ENCODE measurements at places on chromosomes 5 and 9. TPM values are rescaled to one million over a fixed set of nuclear protein-coding genes. Genes with fewer than 3 reads are reported as not detected.

PCDHGB4 gene
- total RNA-seq, result not detected

GABBR2 gene
- 0.47 TPM for total RNA-seq

FGD3 gene
- 0.76 TPM for total RNA-seq

CSF1R gene
- total RNA-seq, result 0.20 TPM

LMX1B gene
- total RNA-seq, result not detected

DRD1 gene
- total RNA-seq, result not detected

ROPN1L gene
- 0.31 TPM for total RNA-seq

PCDHA3 gene
- total RNA-seq, result not detected

ANKRD18A gene
- 1.9 TPM for total RNA-seq

GABRA1 gene
- total RNA-seq, result not detected

PCDHGB7 gene
- total RNA-seq, result 0.04 TPM

LCN1 gene
- not detected for total RNA-seq

DNA sequence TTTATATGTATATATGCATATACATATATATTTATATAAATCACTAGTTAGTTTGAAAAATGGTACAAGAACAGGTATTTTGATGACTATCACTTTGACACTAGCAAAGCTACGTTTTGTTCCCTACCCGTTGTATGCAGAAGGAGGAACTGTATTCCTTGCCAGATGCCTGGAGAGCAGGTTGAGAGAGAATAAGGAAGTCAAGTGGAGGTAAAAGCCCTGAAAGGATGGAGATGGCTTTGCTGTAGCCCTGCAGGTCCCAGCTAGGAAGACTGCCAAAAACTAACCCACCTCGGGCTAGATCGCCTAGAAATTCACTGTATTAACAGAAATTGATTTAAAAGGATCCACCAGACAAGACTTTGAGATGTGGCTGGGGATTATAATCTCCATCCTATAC, 229.3 kb downstream of the RFX3 start:
- no peak overlapping the region for H3K4me3 ChIP-seq
- no peak for DNase-seq
- no peaks in the 10 kb centered on the region for H3K36me3 ChIP-seq
- H3K27ac ChIP-seq, result no peak overlapping the region
- no peaks in the 10 kb centered on the region for H3K27me3 ChIP-seq

DNA sequence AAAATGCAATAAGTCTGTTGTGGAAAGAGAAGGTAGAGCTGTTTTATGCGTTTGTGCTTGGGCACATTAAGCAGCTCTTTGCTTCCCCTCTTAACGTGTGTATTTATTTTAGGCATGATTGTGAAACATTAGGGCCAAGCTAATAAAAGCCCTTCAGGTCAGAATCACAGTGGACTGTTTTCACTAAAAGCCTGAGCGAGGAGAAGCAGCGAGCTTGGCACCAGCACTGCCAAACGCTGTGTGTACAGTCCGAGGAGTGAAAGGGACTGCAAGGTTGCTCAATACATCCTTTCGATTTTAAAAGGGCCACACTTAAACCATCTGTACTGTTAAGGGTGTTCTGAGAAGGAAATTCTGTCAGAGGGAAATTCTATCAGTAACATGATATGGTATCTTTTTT, 107.2 kb upstream of the CKMT2 start:
- H3K27ac ChIP-seq, result no peak overlapping the region
- H3K4me3 ChIP-seq, result no peak overlapping the region
- H3K4me1 ChIP-seq, result no peaks in the 10 kb centered on the region

DNA sequence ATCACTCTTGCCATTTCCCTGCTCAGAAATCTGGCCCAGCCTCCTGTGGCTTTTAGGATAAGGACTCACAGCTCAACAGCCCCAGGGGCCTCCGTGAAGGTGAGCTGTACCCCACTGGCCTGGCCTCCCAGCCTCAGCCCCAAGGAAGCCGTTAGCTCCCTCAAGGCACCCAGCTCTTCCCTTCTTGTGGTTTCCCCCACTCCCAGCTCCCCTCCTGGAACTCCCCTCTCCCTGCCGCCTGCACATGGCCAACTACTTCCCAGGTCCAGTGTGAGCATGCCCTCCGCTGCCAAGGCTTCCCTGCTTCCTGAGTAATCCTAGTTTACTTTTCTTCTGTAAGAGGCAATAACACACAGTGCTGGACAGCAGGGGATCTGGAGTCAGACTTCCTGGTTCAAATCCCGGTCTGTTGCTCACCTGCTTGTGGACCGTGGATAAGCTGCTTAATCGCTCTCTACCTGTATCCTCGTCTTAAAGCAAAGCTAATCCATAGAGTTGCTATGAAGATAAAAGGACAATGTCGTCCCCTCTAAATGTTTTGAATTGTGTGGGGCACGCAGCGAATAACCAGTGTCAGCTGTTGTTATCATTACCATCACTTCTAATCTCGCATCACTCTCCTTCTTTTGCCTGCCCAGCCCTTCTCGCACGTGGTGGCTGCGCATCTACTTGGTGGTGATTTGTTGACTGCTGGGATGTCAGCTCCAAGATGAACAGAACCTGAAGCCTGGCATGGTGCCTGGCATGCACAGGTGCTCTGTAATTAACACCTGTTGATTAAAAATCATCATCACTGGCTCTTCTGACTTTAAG, 86.6 kb downstream of the C5orf15 start:
- H3K4me1 ChIP-seq, result peaks cover 5% of the 10 kb centered on the region
- no peak for DNase-seq
- peaks cover 19% of the 10 kb centered on the region for H3K27me3 ChIP-seq

DNA sequence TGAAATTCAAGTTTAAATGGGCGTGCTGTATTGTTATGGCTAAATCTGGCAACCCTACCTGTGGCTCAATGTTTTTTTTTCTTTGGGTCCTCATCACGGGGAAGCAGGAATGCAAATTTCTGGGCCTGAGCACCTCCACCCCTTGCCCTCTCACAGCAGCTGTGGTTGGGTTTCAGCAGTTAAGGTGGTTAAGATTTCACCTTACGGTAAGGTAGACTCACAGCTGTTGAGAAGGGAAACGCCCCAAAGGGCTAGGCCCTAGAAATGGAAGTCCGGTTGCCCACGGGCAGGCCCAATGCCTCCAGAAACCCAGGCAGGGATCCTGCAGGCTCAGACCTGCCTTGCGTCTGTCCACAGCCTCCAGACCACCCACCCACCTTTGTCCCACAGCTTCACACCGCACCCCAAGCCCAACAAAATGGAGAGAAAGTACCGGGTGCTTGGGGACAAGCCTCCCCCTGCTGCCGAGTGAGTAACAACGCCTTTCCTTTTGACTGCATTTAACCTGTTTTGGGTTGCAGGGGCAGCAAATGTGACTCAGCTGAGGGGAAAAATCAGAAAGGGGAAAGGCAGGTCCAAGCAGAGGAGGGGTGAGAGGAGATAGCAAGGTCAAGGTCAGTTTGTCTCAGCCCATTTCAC, 48.1 kb upstream of the TDRD7 start:
- H3K27ac ChIP-seq, result no peak overlapping the region
- H3K4me3 ChIP-seq, result no peak overlapping the region
- no peaks in the 10 kb centered on the region for H3K27me3 ChIP-seq
- no peak for DNase-seq
- no peaks in the 10 kb centered on the region for H3K36me3 ChIP-seq

DNA sequence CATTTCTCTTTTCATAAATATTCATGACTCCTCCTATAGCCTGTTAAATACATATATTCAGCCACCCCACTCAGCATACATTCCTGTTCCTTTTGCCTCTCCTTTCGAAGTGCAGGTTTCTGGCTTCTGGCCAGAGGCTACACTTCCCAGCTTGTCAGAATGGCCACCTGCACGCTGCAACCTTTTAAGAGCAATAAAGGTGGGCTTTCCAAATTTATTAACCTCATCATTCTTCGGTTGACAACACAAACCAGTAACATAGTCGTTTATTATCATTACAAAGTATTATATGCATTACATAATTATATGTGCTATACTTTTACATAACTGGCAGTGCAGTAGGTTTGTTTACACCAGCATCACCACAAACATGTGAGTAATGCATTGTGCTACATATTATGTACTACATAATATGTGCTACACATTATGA, 16.5 kb upstream of the TMEM171 start:
- no peak for DNase-seq
- no peaks in the 10 kb centered on the region for H3K36me3 ChIP-seq
- H3K4me1 ChIP-seq, result no peaks in the 10 kb centered on the region
- no peak overlapping the region for H3K4me3 ChIP-seq
- H3K27me3 ChIP-seq, result no peaks in the 10 kb centered on the region
- H3K27ac ChIP-seq, result no peak overlapping the region

DNA sequence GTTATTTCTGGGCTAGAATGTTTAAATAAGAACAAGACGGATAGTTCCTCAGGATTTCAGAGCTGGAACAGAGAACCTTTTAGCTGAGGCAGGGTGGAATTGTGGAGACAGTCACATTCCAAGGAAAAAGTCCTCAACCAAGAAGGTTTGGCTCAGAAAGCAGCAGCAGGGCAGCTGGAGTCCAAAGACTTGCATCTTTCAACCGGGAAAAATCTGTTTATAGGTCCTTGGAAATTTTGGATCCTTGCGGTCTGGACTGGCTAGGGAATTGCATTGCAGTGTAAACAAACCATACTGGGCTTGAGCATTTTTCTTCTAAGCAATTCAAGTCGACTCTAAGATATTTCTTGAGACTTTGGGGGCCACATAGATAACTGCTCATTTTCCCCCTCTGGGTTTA, 40.8 kb upstream of the HMHB1 start:
- H3K27me3 ChIP-seq, result no peaks in the 10 kb centered on the region
- no peak for DNase-seq
- no peaks in the 10 kb centered on the region for H3K36me3 ChIP-seq

DNA sequence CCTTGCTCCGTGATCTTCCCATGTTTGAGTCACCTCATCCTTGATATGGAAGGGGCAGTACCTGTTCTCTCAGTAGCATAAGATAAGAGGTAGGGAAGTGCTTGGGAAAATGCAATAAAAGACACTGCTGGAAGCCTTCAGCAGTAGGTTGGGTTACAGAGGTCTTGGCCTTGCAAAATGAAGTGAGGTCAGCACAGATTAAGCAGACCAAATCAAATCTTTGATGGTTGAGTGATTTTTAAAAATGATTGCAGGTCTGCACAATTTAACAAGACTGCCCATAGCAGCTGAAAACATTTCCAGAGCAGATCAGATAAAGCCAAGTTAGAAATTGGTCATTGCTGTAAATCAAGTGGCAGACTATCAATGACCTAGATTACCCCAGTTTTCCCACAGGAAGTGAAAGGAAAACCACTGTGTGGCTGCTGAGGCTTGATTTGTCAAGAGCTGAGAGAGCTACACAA, 32.9 kb downstream of the PALM2AKAP2 start:
- no peaks in the 10 kb centered on the region for H3K4me1 ChIP-seq
- no peak overlapping the region for H3K4me3 ChIP-seq
- H3K27ac ChIP-seq, result no peak overlapping the region
- no peaks in the 10 kb centered on the region for H3K27me3 ChIP-seq

DNA sequence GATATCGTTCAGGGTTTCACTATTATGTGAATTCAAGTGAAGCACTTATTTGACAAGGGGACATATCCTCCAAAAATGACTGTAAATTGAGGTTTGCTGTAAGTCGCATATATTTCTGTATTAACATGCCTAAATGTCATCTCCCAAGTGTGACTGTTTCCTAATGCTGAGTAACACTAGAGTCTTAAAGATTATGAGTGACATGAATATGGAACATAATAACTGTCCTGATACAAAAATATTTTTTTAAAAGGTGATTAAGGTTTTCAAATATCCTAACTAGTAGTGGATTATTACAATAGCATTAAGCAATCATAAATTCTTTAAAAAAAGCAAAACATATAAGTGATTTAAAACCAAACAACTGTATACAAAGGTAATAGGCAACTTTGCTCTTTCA, 3.6 kb downstream of the NFIB start:
- H3K4me1 ChIP-seq, result peaks cover 3% of the 10 kb centered on the region
- no peak overlapping the region for H3K27ac ChIP-seq
- no peak overlapping the region for H3K4me3 ChIP-seq
- no peak for DNase-seq
- no peaks in the 10 kb centered on the region for H3K36me3 ChIP-seq

- no peak for DNase-seq
- H3K4me3 ChIP-seq, result no peak overlapping the region
- H3K27ac ChIP-seq, result no peak overlapping the region
- no peaks in the 10 kb centered on the region for H3K4me1 ChIP-seq
- H3K36me3 ChIP-seq, result no peaks in the 10 kb centered on the region
Observed at GRCh38 chr9:5140151-5140550, 45.3 kb downstream of the INSL6 start.

- H3K4me3 ChIP-seq, result no peak overlapping the region
- H3K4me1 ChIP-seq, result no peaks in the 10 kb centered on the region
- no peak for DNase-seq
Observed at GRCh38 chr9:114007991-114008666, 70.0 kb downstream of the AMBP start.

- H3K36me3 ChIP-seq, result no peaks in the 10 kb centered on the region
- H3K4me1 ChIP-seq, result no peaks in the 10 kb centered on the region
- H3K27me3 ChIP-seq, result peaks cover under 1% of the 10 kb centered on the region
- no peak for DNase-seq
- H3K4me3 ChIP-seq, result no peak overlapping the region
Observed at GRCh38 chr9:69433392-69433791, 108.4 kb downstream of the ENTREP1 start.

DNA sequence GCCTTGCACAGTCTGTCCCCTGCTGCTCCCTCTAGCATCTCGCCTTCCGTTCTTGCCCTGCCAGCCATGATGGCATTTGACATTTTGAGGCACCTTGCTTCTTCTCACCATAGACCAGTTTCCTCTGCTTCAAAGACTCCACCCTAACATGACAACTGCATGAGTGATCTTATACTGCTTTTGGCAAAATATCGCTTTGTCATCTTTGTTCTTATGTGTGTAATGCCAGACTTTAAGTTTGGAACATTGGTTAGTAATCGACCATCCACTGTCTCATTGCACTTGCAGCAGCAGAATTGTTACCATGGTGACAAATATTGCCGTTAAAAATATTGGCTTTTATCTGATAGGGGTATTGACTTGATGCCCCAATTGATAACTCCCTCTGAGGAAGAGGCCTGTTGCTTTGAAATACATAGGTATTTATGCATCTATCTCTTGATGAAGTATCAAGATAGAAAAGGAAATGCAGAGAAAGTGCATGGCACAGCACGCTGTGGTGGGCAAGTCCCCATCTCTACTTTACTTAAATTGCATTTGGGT, 6.8 kb downstream of the GARIN3 start:
- H3K4me3 ChIP-seq, result no peak overlapping the region
- H3K27me3 ChIP-seq, result peaks cover 8% of the 10 kb centered on the region
- H3K27ac ChIP-seq, result no peak overlapping the region
- no peaks in the 10 kb centered on the region for H3K36me3 ChIP-seq

DNA sequence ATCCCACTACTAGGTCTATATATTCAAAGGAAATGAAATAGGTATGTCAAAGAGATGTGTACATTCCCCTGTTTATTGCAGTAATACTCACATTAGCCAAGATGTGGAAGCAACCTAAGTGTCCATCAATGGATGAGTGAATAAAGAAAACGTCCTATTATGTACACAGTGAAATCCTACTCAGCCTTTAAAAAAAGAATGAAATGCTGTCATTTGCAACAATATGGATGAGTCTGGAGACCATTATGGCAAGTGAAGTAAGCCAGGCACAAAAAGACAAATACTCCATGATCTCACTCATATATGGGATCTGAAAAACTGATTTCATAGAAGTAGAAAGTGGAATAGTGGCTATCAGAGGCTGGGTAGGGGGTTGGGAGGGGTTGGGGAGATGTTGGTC, 909.1 kb upstream of the DMAC1 start:
- H3K27me3 ChIP-seq, result no peaks in the 10 kb centered on the region
- no peaks in the 10 kb centered on the region for H3K4me1 ChIP-seq

GRCh38 chr9:6054280-6055099, 39.1 kb upstream of the RANBP6 start:
- H3K27ac ChIP-seq, result no peak overlapping the region
- DNase-seq, result peak; percentile 45
- H3K27me3 ChIP-seq, result no peaks in the 10 kb centered on the region
- H3K4me3 ChIP-seq, result no peak overlapping the region
- no peaks in the 10 kb centered on the region for H3K36me3 ChIP-seq

- H3K27ac ChIP-seq, result no peak overlapping the region
- no peaks in the 10 kb centered on the region for H3K4me1 ChIP-seq
- no peak overlapping the region for H3K4me3 ChIP-seq
- H3K27me3 ChIP-seq, result peaks cover 3% of the 10 kb centered on the region
- no peaks in the 10 kb centered on the region for H3K36me3 ChIP-seq
Observed at GRCh38 chr5:151585970-151586369, 5.2 kb downstream of the FAT2 start.
